ENCODE measurements at places on chromosomes 3 and 15. TPM values are rescaled to one million over a fixed set of nuclear protein-coding genes. Genes with fewer than 3 reads are reported as not detected.

Gene ZBTB47
- 0.14 TPM for polyA plus RNA-seq

Gene STIMATE
- 20.7 TPM for polyA plus RNA-seq

GRCh38 chr15:83815506-83815905 is 161.6 kb downstream of the ADAMTSL3 start:
- no peak overlapping the region for H3K4me3 ChIP-seq
- DNase-seq: no peak
- no peaks in the 10 kb centered on the region for H3K4me1 ChIP-seq
- H3K27me3 ChIP-seq: no peaks in the 10 kb centered on the region
- no peaks in the 10 kb centered on the region for H3K36me3 ChIP-seq

DNA sequence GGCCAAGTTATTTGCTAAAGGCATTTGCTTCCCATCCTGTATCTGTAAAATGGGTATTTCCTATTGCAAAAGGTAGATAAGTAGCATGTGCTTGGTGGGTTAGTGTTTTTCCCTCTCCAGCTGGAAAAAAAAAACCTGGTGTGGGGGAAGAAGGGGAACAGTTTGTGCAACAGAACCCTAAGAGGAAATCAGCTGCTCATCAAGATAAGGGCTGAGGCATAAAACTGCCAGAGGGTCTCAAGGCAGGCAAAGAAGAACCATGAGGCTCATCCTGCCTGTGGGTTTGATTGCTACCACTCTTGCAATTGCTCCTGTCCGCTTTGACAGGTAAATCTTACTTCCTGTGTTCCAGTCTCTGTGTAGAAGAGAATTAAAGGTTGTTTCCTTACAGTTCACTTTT is at the start of gene CPA3:
TSS of gene CPA3 (plus strand) at position 248 of the 400 bp plus-strand sequence. CDS start at position 260, 12 bp downstream.
- DNase-seq: no peak
- H3K4me1 ChIP-seq: no peaks in the 10 kb centered on the region
- no peaks in the 10 kb centered on the region for H3K36me3 ChIP-seq
- H3K27ac ChIP-seq: no peak within 1 kb of the TSS

DNA sequence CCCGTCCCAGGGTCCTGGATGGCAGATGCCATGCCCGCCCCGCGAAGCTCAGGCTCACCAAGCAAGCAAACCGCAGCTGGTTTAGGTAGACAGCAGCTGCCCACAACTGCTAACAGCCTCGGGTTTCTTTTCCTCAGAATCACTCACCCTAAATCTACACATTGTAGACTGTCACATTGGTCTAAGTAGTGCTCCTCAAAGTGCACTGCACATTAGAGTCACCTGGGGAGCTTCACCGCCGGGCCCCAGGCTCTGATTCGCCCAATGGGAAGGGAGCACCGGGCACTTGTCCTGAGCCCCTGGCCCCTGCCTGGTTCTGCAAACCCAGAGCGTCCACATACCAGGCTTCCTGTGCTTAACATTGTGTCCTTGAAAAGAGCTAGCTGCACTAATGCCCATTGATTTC is 752 bp downstream of the OCA2 start:
- peaks cover 20% of the 10 kb centered on the region for H3K27me3 ChIP-seq
- H3K36me3 ChIP-seq: no peaks in the 10 kb centered on the region
- H3K27ac ChIP-seq: no peak overlapping the region
- H3K4me1 ChIP-seq: peaks cover 6% of the 10 kb centered on the region
- DNase-seq: no peak
- H3K4me3 ChIP-seq: no peak overlapping the region

DNA sequence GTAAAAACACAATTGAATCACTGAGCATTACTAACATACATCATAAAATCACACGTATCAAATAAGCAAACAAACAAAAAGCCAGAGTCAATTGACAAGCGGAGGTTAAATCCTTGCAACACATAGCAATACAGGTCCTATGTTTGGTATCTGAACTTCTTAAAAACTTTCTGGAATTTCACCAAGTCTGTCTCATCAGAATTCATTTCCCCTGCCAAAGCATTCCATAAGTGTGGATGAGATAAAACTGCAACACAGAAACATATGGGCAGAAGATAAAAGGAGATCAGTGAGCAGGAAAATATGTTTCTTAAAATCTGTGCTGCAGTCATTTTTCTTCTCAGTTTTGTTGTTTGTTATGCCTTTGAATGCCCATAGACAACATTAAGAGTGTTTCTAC is 1155.5 kb downstream of the TBL1XR1 start:
- no peak overlapping the region for H3K27ac ChIP-seq
- H3K27me3 ChIP-seq: no peaks in the 10 kb centered on the region
- no peak overlapping the region for H3K4me3 ChIP-seq
- H3K4me1 ChIP-seq: no peaks in the 10 kb centered on the region
- no peak for DNase-seq

Gene NTRK3
- not detected for polyA plus RNA-seq

DNA sequence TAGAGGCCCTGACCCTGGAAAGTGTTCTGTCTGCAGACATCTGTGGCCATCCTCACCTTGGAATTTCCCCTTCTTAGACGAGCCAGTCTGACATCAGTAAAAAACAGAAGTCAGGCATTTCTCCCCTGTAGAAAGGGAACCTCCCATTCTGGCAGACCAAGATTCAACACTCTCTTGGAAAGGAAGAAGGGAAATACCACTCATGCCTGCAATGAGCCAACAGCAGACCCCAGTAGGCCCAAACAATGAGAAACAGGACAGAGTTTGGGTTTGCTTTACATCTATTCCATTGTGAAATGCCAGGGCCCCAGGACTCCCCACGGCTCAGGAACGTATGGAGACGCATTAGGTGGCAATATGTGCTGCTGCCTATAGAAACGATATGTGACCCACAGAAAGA is 264.0 kb upstream of the NSMCE3 start:
- no peaks in the 10 kb centered on the region for H3K27me3 ChIP-seq
- H3K36me3 ChIP-seq: no peaks in the 10 kb centered on the region
- no peak for DNase-seq
- no peak overlapping the region for H3K4me3 ChIP-seq
- no peak overlapping the region for H3K27ac ChIP-seq

Gene GCNT3
- polyA plus RNA-seq: 0.20 TPM

Gene ERICH6
- not detected for polyA plus RNA-seq

Gene SHF
- 0.70 TPM for polyA plus RNA-seq

DNA sequence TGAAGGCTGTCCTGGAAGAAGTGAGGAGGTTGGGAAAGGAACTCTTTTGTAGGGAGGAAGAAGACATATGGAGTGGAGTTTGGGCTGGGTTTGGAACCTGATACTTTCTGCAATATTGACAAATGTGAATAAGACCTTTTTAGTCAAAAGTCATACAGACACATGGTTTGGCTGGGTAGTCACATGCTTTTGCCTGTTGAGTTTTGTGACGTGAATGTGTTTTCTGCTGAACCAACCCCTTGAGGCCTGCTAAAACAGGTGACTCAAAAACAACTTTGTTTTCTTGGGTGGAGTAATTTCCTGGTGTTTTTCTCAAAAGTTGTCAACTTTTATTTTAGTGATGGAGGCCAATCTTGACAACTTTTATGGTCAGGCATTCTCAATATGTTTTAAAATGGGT is 39.4 kb upstream of the CCR4 start:
- H3K4me3 ChIP-seq: no peak overlapping the region
- no peaks in the 10 kb centered on the region for H3K4me1 ChIP-seq
- H3K27ac ChIP-seq: no peak overlapping the region
- DNase-seq: no peak

- H3K4me3 ChIP-seq: no peak overlapping the region
- no peak for DNase-seq
- no peaks in the 10 kb centered on the region for H3K36me3 ChIP-seq
- H3K27ac ChIP-seq: no peak overlapping the region
- H3K27me3 ChIP-seq: no peaks in the 10 kb centered on the region
Observed at GRCh38 chr15:67907184-67907723, 67.4 kb upstream of the RNU6-1 start.

DNA sequence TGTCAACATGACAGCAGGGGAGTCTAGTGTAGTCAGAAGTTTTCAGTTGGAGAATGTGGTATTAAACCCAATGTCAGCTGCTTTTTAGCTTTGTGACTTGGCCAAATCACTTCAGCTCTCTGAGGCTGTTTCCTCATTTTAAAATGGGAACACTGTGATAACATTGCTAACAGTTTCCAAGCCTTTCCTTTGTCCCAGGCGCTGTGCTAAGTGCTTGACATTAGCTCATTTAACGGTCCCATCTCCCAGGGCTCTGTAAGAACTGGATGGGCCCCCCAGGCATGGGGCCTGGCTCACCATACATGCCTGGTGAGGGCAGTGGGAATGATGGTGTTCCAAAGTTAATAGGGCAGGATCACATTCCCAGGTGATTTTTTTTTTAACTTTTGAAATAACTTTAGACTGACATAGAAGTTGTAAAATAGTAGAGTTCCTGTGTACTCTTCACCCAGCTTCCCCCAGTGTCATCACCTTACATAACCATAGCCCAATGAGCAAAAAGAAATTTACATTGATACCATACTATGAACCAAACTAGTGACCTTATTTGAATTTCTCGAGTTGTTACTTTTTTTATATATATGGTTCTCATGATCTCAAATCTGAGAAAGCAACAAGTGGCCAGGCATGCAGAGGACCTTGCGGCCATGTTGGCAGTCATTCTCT is 7.7 kb downstream of the RASL12 start:
- no peak for DNase-seq
- H3K36me3 ChIP-seq: no peaks in the 10 kb centered on the region
- no peaks in the 10 kb centered on the region for H3K4me1 ChIP-seq
- H3K27ac ChIP-seq: no peak overlapping the region

DNA sequence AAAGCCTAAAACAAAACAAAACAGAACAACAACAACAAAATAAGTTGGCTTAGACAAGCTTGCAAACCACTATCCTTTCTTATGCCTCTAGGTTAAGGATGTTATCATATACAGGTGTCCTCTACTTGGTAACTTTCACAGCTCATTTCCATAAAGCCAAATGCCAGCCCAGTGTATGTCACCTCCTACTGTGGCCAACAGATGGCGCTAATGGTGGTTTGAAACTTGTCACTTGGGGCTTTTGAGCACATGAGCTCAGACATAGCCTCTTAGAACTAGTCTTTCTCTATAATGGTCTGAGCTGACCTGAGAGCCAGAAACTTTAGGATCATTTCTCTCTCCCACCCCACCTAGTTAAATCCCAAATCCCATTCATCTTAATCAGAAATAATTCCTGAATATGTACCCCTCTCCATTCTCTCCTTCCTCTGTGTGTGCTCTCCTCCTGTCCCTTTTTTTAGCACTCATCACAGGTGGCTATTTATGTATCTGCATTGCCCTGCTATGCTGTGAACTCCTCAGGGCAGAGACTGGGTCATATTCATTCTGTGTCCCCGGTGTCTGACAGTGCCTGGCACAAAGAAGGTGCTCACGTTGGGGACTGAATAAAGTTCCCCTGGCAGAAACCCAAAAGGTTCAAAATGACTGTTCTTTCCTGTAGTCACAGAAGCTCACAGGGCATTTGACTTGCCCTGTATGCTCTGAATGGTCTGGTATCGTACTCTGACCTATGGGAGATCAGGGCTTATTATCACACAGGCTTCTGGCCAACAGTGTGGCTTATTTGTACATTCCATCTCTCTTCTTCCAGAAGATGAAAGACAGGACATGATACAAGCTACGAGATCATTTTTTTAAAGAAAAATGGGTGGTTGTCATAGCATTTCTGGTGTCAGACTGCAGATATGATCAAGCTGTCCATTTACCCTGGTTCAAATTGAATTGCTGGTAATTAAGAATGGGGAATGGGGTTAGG is 319.3 kb upstream of the AZI2 start:
- H3K27ac ChIP-seq: no peak overlapping the region
- DNase-seq: peak; percentile 61
- H3K36me3 ChIP-seq: no peaks in the 10 kb centered on the region
- H3K4me1 ChIP-seq: peaks cover 6% of the 10 kb centered on the region
- H3K4me3 ChIP-seq: no peak overlapping the region

DNA sequence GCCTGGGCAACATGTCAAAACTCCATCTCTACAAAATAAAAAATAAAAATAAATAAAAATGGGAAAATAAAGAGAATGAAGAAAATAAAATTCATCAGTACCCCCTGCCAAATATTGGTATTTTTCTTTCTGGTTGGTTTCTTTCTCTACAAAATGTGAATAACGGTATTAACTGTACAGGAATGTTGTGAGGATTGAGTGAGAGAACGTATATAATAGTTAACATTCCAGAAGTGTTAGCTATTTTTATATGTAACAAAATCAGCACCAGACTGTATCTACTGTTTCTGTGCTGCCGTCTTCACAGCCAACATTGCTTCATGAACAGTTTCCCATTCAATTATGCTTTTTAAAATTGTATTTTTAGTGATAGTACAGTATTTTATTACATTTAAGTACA is 25.5 kb upstream of the RNU6-1 start:
- peaks cover 19% of the 10 kb centered on the region for H3K4me1 ChIP-seq
- H3K27me3 ChIP-seq: no peaks in the 10 kb centered on the region
- no peak for DNase-seq
- H3K27ac ChIP-seq: no peak overlapping the region

DNA sequence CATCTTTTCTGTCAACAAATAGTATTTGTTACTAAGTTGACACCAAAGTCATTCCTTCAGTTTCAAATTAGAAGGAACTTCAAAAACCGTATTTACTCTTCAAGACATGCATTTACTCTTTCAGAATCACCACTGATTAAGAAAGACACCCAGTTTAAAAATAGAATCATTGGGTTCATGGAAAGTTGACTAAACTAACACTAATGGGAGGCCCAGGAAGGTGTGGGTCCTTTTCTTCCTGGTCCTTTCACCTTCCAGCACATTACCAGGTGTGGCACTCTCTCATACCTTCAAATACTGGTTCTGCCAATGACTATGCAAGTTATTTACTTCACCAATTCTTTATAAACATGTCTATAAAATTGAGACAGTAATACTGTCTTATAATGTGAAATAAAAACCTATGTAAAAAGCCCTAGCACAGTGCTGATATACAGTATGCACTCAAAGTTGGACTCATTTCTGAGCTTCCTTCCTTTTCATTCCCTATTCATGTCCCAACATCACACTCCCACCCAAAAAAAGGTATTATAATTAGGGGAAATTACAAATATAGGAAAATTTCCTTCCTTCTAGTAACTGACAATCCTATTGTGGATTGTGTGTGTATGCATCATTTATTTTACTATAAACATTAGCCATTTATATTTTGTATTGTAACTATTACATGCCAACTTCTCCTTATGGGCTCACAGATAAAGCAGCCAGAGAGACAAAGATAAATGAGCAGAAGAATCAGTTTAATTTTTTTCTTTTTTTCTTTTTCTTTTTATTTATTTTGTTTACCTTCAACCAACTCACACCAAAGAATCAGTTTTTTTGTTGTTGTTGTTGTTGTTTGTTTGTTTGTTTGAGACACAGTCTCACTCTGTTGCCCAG is 48.9 kb downstream of the LRRFIP2 start:
- peaks cover 9% of the 10 kb centered on the region for H3K4me1 ChIP-seq
- DNase-seq: no peak
- no peak overlapping the region for H3K4me3 ChIP-seq
- H3K36me3 ChIP-seq: no peaks in the 10 kb centered on the region

- peak overlapping the region; percentile 94 for H3K27ac ChIP-seq
- H3K4me3 ChIP-seq: peak overlapping the region; percentile 77
- H3K36me3 ChIP-seq: no peaks in the 10 kb centered on the region
- peaks cover 32% of the 10 kb centered on the region for H3K4me1 ChIP-seq
Observed at GRCh38 chr15:51736069-51736468, 1.4 kb downstream of the LYSMD2 start.

Gene SLC12A1
- polyA plus RNA-seq: not detected

Gene SHISA5
- polyA plus RNA-seq: 148 TPM

Gene GOLGA6L7
- not detected for polyA plus RNA-seq

GRCh38 chr3:116135457-116136085 is 309.7 kb downstream of the LSAMP start:
- DNase-seq: no peak
- no peaks in the 10 kb centered on the region for H3K27me3 ChIP-seq
- H3K4me1 ChIP-seq: no peaks in the 10 kb centered on the region
- no peak overlapping the region for H3K27ac ChIP-seq
- no peak overlapping the region for H3K4me3 ChIP-seq

GRCh38 chr3:69842789-69843188 is 103.5 kb downstream of the MITF start:
- no peak for DNase-seq
- H3K4me3 ChIP-seq: no peak overlapping the region
- no peak overlapping the region for H3K27ac ChIP-seq
- H3K4me1 ChIP-seq: no peaks in the 10 kb centered on the region

Gene CDC25A
- polyA plus RNA-seq: 23.4 TPM
